SHP77 (cell line): ENCODE measurements at places on chromosomes 2 and 18.

GRCh38 chr2:234459401-234460009, 37.4 kb downstream of the ARL4C start:
- DNase-seq, result no peak

- no peak for DNase-seq
These were observed 15.1 kb downstream of the DDX1 start for GRCh38 chr2:15606481-15607441.

DNA sequence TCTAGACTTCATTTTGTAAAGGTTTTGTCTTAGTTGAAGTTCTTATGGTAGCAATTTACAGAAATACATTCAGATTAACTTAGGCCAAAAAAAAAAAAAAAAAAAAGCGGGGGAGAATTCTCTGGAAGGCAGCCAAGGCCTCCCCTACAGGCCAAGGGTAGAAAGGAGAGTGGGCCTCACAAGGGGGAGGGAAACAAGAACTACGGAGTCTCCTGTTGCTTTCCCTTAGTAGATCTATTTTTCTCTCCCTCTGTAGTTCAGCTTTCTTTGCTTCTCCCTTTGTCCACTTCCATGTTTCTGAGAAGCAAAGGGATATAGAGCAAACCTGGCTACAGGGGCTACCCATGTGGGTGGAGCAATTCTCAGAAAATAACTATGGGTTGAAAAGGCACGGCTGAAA, 2.4 kb upstream of the STK11IP start:
- DNase-seq, result no peak

GRCh38 chr2:39246382-39246980, 2.7 kb upstream of the CDKL4 start:
- DNase-seq, result no peak

GRCh38 chr2:228016402-228016801, 145.0 kb downstream of the DAW1 start:
- no peak for DNase-seq

GRCh38 chr2:127577503-127577902, 42.0 kb downstream of the MYO7B start:
- DNase-seq, result no peak

GRCh38 chr2:129877795-129878775, 101.4 kb upstream of the RAB6C start:
- DNase-seq, result peak; percentile 9

- no peak for DNase-seq
These were observed 7.6 kb upstream of the C18orf32 start for GRCh38 chr18:49494660-49495059.

DNA sequence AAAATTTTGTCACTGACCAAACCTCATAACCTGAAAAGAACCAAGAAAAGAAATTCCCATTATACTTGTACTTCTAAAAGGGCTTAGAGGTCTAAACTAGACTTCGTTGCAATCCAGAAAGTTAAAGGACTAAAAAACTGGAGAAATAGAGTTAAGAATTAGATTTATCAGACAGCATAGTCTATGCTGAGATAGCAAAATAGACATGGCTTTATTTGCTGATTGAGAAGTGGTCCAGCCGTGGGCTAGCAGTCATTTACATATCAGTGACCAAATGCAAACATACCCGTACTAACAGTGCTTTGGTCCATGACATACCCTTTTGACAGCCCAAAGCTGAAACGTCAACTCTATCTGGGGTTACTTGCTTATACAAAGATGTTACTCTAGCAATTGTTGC, 223.5 kb downstream of the AGPS start:
- DNase-seq, result no peak

DNA sequence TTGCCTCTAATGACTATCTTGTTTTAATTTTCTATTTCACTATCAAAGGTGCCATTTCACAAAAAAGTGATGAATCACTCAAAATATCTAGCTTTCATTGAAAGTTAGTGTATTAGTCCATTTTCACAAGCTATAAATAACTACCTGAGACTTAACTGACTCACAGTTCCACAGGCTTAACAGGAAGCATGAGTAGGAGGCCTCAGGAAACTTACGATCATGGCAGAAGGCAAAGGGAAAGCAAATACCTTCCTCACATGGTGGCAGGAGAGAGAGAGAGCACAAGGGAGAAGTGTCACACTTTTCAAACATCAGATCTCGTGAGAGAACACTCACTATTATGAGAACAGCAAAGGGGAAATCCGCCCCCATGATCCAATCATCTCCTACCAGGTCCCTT, 1220.4 kb upstream of the ZEB2 start:
- no peak for DNase-seq

GRCh38 chr2:169509955-169510354, 453 bp downstream of the KLHL41 start:
- no peak for DNase-seq

- DNase-seq, result no peak
These were observed 137.9 kb upstream of the RAB12 start for GRCh38 chr18:8471372-8471771.

DNA sequence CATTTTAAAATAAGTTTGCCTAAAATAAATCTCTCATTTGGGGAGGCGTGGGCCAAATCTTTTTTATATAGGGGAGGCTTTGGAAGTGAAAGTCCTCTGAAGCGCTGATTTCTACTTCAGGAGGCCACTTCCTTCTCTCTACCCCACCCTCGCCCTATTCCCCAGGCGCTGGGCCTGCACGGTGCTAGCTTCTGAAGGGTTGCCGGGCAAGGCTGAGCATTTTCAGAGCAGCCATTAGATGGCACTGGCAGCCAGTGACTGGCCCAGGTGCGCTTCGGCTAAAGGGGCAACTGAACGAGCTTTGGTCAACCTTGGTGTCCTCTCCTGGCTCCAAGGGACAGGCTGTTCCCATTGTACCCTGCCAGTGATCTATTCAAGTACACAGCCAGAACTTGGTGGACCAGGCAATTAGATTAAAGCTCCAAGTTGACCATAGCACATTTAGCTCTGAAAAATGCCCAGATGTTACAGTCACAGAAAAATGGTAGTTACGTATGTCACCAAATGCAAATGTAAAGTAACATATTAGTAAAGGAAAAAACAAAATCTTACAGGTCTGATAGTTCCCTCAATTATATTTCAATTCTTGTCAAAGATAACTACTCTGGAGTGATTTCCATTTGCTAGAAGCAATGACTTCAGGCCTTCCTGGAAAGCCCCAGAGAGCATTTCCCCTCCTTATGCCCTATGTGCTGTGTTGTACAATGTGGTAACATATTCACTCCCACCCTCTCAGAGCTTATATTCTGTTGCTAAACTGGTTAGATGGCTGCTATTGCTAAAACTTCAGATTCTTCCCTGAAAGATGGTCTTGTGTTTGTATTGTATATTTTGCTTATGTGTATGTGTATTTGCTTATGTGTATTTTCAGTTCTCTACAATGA, 2.1 kb downstream of the POMC start:
- peak; percentile 79 for DNase-seq

DNA sequence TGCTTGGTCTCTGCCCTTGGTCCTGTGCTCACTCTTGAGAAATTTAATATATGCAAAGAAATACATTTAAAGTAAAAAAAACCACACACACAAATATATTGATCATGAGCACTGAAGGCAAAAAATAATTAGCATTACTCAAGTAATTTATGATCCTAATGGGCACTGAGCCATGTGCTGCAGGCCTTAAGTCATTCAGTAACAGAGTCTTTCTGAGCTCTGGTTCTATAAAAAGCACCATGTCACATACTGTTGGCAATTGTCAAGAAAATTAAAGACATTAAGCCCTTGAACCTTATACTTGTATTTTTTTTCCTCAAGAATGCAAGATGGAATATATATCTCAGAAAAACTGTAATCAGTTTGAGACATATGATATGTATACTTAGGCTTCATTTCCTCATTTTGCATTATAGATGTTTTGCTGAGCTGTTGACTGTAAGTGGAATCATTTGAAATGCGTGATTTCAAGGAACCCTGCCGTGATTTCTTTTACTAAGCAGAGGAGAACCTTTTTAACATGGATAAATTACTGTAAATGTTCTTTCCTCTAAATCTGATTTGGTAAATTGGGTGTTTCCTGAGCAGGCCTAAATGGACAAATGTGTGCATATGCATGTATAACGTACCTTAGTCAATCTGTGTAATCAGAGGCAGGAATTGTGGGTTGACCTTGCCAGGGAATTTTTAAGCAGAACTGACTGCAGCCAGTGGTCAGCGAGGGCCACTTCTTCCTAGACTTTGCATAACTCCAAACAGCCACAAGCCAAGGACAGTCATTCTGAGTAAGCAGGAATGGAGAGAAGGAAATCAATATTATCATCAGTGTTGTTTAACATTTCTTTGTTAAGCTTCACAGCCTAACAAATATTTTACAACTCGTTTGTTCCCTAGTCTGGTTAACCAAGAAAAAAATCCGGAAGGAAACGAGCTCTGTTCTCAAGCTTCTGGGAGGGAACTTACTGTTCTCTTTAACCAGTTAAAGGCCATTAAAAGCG, 191.5 kb upstream of the ATP5MC3 start:
- DNase-seq, result no peak

DNA sequence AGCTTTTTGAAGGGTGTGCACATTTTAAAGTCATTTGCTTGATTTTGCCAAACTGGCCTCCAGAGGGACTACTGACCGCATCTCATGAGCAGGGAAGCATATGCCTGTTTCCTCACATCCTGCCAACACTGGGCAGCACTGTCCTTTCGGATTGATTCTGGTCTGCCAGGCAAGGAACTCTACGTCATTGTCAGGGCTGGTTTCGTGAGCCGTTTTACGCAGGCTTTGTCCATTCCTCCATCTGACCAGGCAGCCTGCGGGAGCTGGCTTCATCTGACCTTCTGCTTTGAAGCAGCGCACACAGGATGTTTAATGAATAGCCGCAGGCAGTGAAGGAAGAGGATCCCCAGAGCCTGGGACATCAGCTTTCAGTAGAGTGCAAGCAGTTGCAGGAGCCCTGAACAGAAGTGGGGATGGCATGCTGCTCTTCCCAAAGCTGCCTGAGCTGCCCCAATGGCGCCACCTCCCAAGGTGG, 46.3 kb upstream of the SEMA4C start:
- peak; percentile 86 for DNase-seq

GRCh38 chr2:139077099-139077737, 297.0 kb upstream of the NXPH2 start:
- no peak for DNase-seq

DNA sequence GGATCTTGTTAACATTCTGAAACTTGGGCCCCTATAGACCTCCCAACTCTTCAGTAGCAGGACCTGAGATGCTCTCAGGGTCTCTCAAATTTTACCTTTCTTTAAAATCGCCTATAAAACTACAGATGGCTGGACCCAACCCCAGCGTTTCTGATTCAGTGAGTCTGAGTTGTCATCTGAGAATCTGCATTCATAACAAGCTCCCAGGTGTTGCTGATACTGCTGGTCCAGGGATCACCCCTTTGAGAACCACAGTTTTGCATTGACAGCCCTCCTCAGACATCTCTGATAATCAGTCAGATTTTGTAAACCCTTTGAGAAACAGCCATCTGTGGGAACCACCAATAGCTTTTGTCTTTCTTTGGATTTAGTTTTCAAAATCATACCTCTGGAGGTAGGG, 315.8 kb downstream of the CYRIA start:
- DNase-seq, result no peak

DNA sequence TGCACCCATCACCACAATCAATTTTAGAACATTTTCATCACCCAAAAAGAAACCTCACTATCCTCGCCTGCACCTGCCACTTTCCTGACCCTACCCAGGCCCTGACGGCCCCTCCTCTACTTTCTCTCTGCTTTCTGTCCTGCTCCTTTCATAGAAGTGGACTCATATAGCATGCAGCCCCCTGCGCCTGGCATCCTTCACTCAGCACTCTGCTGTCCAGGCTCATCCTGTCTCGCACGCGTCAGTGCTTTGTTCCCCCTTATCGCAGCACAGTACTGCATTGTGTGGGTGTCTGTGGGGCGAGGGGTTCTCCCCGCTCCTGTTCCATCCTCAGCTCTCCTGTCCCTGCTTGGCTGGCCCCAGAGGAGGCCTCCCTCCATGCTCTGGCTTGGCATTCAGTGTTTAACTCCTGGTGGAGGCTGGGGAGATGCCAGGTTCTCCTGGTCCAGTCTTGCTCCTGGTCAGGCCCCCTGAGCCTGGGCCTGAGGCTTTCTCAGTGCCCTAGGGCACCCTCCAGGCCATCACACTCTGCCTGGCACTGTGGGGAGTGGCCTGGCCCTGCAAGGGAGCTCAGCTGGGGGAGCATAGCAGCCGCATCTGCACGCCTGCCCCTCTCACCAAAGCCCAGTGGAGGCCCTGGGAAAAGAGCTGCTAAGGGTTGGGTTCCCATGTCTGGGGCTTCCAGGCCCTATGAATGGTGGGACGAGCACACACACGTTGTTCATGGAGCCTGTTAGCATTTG, 6.6 kb upstream of the TUBB6 start:
- no peak for DNase-seq

DNA sequence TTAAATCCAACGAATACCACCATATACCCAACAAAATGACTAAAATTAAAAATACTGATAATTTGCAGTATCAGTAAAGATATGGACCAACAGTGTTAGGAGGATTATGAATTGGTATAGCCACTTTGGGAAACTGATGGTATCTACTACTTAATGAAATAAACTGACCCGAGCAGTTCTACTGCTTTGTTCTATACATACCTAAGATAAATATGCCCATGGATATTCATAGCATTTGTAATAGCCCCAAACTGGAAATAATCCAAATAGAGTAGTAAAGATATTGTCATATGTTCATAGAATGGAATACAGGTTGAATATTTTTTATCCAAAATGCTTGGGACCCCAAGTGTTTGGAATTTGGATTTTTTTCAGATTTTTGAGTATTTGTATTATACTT, 20.7 kb downstream of the PPP1CB start:
- DNase-seq, result no peak

GRCh38 chr2:78940998-78941397, 84.5 kb upstream of the REG3G start:
- DNase-seq, result no peak

GRCh38 chr18:8847066-8847755, 141.9 kb downstream of the MTCL1 start:
- DNase-seq, result no peak

- DNase-seq, result no peak
These were observed 34.4 kb downstream of the MAP2 start for GRCh38 chr2:209458008-209458979.

DNA sequence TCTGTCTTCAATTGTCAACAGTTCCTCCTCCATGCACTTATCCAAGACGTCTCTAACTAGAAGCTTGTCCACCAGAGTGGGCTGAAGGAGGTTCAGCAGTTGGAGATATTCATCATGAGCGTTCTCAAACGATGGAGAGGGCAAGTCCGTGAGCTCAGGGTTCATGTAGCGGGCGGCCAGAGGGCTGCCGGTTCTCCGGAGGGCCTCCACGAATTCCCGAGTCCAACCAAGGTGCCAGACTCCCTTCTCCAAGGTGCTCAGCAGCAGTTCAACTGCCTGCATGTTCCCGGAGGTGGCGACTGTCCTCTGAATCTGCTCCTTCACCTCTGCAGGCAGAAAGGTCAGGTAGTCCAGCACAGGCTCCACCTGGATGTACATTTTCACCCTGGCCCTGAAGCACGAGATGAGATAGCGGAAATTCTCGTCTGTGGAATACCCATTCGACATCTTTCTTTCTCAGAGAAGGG, 590 bp downstream of the IFIH1 start:
- no peak for DNase-seq

- no peak for DNase-seq
These were observed 85.4 kb downstream of the MAIP1 start for GRCh38 chr2:200040831-200041230.
